ENCODE measurements at places on chromosomes 3 and 15. TPM values are rescaled to one million over a fixed set of nuclear protein-coding genes. Genes with fewer than 3 reads are reported as not detected.

- peak; percentile 69 for DNase-seq
Measured at GRCh38 chr3:110925798-110926197, 145.8 kb upstream of the NECTIN3 start.

DNA sequence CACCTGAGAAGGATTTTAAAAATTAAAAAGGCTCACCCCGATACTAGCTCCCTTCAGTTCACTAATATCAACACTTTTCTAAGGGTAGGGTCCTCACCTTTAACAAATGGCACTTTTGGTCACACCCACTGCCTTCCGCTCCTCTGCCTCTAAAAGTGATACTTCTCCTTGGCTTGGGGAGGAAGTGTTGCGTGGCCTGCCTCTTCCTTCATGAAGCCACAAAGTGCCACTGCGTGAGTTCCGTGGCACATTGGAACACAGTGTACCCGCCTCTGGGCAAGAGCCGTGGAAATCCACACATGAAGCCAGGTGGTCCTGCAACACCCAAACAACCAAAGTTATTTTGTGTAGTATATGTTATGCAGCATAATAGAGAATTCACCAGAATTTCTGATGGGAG lies 3.9 kb downstream of the B4GALT4 start:
- no peak for DNase-seq

DNA sequence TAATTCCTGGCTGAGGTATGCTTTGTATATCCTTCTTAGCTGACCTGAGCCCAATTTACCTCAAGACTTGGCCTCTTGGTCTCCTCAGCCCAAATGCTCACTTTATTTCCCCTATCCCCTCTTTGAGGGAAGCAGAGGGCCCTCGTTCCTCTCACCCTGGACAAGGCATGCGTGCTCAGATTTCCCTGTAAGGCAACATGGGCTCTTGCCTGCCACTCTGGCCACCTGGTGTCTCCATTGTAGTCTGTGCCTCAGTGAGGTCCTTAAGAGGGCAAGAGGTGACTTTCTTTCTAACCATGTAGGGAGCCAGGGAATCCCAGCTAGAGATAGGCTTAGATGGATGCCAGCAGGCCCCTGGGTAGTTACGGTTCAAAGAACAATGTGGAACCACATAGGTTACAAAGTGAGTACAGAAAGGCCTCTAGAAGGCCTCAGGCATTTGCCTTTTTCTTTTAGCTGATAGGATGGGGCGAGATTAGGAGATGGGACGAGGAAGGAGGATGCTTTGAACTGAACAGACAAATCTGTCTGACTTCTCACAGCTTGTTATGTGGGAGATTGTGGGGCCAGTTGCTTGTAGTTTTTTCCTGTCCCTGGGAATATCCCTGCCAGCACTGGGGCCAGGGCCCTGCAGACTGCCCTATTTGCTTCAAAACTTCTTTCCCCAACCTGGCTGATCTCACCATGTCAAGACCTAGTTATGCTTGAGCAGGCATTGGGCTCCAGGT lies 1.1 kb upstream of the INTS14 start:
- peak; percentile 23 for DNase-seq

GRCh38 chr3:167913219-167913835 lies 177.8 kb downstream of the SERPINI1 start:
- no peak for DNase-seq

Gene YEATS2
- polyA plus RNA-seq = 26.8 TPM

Gene MYO5A
- 6.6 TPM for polyA plus RNA-seq

DNA sequence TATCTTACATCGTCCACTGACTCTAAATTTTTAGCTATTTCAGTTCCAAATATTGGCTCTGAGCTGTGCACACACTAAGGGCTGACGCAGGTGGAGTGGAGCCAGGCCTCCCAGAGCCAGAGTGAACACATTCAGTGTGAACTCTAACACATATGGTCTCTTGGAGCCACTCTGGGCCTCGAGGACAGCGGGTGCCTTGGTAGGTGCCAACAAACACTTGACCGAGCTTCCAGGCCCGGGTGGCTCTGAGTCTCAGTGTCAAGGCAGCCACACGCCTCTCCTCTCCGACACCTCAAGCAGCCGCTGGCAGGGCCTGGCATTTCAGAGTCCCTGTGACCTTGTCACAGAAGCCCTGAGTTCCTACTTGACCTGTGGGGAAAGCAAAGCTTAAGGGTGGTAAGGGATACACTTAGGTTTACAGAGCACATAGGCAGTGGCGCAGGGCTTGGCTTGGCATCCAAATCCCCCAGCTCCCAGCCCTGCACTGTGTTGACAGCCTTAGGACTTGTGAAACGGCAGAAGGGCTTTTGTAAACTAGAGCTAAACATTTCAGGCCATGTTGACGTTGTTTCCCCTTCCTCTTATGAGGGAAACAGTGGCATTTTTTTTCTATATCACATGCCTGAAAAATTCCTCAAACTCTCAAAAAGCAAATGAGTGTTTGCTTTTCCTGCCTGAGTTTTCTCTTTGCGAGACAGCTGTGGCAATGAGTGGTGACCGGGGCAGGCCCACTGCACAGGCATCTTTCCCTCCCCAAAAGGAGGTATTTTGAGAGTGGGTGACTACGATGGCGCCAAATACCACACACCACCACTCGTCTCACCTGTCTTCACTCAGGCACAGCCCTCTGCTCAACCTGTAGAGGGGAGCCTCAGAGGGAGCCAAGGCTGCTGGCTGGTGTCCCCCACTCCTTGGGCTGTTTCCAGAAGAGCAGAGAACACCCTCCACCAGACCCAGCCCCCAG lies 60.8 kb downstream of the DAPK2 start:
- DNase-seq = no peak

Gene HESX1
- 2.6 TPM for polyA plus RNA-seq

Gene SLC9C1
- 0.11 TPM for polyA plus RNA-seq

- DNase-seq = no peak
Measured at GRCh38 chr15:76953913-76954312, 22.4 kb downstream of the RCN2 start.

GRCh38 chr3:10248184-10248983 lies at the start of gene TATDN2:
TATDN2 (plus strand) TSS chr3:10248459; CDS start chr3:10249201, 742 bp downstream.
- DNase-seq = peak; percentile 96

- DNase-seq = no peak
Measured at GRCh38 chr15:77402740-77403379, 17.0 kb downstream of the PEAK1 start.

DNA sequence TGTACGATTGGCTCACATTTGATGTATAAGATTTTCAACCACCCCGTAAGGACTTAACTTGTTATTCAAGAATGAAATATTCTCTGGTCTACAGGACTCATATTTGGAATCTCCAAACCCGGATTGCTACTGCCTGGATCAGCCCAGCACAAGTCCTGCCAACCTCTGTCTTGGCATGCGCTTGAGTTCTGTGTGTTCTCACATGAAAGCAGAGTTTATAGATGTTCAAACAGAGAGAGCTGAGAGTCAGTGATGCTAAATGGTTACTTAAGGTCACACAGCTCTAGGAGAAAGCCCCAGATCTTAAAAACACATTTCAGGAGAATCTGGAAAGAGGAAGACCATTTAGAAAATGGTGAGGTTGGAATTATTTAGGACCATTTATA lies 268.0 kb upstream of the TBL1XR1 start:
- DNase-seq = no peak

GRCh38 chr3:14509796-14510100 lies 30.4 kb downstream of the GRIP2 start:
- no peak for DNase-seq

GRCh38 chr3:129746629-129747028 lies 140.2 kb upstream of the PLXND1 start:
- DNase-seq = no peak

DNA sequence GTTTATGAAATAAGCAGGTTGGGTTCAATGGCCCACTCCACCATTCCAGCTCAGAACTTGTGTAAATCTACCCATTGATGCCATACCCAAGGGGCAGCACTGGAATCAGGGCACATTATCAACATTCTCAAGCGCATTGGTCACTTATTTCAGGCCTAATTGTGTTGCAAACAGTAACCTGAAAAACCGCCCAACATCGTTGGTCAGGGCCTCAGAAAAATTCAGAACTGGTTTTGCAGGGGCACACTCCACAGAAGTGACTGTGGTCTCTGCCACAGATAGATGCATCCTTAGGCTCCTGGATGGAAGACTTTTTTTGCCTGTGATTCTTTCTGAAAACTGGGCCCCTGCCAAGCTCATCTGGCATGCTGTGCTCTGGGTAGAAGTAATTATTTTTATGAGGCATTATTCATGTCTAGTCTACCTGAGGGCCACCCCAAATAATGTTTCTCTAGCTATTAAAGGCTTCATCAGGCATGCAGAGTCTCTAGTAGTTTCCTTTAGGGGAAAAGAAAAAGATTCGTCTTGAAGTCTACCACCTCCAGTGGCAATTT lies 21.7 kb upstream of the LRTM1 start:
- DNase-seq = no peak

GRCh38 chr3:53145713-53146080 lies 15.3 kb upstream of the PRKCD start:
- no peak for DNase-seq

Gene EEF1AKMT4
- polyA plus RNA-seq = 2.3 TPM

- DNase-seq = no peak
Measured at GRCh38 chr15:96564546-96564945, 234.0 kb downstream of the NR2F2 start.

GRCh38 chr3:139327861-139328260 lies 16.0 kb upstream of the MRPS22 start:
- DNase-seq = no peak

DNA sequence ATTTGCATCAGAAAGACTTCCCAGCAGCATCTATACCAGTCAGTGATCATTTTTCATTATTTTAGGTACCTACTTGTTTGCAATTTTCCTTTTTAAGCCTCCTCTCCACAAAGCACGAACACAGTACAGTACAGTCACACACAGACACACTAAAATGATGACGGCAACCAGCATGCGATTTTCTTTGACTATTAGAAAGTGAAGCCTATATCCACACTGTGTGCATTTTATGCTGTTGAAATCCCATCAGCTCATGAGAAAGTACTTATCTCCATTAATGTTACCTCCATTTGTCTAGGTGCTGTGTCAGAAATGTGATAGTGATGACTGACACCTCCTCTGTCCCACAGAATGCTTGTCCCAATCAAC lies 294.7 kb upstream of the MEIS2 start:
- DNase-seq = no peak

Gene LRRC2
- polyA plus RNA-seq = 5.3 TPM

Gene MRAS
- polyA plus RNA-seq = 63.3 TPM

Gene ZPLD1
- polyA plus RNA-seq = not detected

DNA sequence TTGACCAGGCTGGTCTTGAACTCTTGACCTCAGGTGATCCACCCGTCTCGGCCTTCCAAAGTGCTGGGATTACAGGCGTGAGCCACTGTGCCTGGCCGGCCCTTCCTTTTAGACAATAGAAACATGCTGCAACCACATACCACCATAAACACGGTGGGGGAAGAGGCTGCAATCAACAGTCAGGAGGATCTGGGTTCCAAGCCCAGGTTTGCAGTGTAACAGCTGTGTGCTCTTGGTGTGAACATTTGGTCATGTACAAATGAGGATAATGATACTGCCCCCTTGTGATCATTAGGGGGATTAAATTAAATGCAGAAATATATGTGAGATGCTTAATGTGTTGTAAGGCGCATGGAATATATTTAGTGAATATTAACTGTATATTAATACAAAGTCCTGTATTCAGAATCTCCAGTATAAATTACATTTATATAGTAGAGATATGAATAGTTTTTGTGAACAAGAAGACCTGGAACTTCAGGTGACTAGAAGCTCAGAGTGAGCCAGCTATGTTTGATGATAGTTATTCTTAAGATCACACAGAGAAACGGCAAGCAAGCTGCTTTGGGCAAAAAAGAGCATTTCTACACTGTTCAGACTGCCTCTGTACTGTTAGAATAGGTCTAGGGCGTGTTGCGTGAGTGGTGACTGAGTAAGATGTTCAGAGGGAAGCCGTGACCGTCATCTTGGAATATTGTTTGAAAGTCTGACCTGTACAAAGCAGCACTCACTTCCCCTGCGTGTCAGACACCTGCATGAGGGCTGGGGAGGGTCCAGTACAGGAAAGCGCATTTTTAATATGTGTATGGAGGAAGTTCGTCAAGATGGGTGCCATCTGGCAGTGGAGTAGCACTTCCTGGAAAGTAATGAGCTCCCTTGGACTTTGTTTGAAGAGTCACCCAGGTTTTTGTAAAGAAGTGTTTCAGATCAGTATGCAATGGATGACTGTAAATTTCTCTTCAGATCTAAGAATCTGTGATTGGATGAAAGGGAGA lies 125.8 kb downstream of the PGPEP1L start:
- DNase-seq = peak; percentile 68

DNA sequence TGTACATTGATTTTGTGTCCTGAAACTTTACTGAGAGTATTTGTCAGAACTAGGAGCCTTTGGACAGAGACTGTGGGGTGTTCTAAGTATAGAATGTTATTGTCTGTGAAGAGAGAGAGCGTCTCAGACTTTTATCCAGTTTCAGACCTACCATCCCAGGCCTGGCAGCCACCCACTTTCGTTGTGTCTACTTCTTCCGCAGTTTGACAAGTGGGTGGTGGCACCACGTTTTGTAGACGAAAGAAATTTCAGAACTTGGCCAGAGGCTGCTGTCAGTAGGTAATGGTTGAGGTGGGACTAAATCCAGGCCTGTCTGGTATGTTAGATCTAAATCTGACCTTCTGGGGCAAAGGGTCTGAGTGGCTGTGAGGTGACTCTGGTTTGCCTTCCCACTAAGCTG lies 13.4 kb upstream of the TRAK1 start:
- DNase-seq = no peak

Gene ANP32A
- polyA plus RNA-seq = 159 TPM

- no peak for DNase-seq
Measured at GRCh38 chr15:60941448-60941847, 287.7 kb downstream of the RORA start.

GRCh38 chr15:80635953-80636352 lies 59.2 kb upstream of the ABHD17C start:
- DNase-seq = no peak

Gene PRSS50
- 0.09 TPM for polyA plus RNA-seq

DNA sequence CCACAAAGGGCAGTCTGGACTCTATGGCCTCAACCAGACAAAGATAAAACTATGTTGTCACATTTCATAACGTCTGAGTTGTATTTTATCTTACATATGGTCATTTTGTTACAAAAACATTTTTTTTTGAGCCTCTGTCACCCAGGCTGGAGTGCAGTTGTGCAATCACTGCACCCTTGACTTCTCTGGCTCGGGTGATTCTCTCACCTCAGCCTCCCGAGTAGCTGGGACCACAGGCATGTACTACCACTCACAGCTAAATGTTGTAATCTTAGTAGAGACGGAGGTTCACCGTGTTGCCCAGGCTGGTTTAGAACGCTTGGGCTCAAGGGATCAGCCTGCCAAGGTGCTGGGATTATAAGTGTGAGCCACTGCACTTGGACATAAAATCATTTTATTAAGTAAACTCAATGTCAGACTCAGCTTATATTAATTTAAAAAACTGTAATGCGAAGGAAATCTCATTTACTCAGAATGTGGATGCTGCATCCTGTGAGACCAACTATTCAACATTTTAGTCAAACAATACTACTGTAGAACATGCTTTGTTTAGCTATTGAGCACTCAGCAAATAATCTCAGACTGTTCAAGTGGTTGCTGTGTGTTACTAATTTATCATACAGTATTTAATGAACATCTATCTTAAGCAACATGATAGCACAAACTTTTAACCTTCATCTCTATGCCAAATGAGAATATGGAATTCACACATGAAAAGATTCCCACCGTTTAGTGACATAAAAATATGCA lies 209.2 kb downstream of the TBL1XR1 start:
- DNase-seq = no peak

- no peak for DNase-seq
Measured at GRCh38 chr3:113193719-113194118, 17.6 kb upstream of the BOC start.

GRCh38 chr3:194869482-194870169 lies 183.9 kb downstream of the FAM43A start:
- DNase-seq = peak; percentile 63

- no peak for DNase-seq
Measured at GRCh38 chr3:111648991-111649579, 53.9 kb upstream of the ZBED2 start.
